ENCODE measurements at places on chromosomes 4 and X. TPM values are rescaled to one million over a fixed set of nuclear protein-coding genes. Genes with fewer than 3 reads are reported as not detected.

FTHL17 gene
- polyA plus RNA-seq, result not detected

DNA sequence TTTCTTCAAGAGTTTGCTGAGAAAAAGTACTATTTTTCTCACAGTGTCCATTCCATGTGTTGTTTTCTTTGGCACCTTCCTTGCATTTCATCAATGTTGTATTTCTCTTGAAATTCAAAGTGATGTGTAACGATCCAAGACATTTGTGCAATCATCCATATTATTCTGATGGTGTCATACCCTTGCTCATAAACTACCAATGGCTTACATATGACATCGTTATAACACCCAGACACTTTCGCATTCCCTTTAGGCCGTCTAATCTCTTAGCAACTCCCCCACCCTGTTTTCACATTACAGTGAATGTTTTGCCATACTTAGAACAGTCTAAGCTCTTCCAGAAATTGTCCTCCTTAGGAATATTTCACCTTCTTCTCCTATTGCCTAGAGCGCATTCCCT is 1779.0 kb downstream of the PCDH7 start:
- peak; percentile 42 for DNase-seq

DNA sequence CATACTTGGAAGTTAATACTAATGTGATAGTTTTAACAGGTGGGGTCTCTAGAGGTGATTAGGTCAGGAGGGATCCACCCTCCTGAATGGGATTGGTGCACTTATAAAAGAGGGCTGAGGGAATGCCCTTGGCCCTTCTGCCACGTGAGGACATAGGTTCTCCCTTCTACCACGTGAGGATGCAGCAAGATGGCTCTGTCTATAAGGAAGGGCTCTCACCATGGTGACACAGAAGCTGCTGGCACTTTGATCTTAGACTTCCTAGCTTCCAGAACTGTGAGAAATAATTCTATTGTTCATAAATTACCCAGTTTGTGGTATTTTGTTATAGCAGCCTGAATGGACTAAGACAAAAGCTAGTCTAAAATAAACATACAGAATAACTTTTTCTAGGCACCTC is 1.0 kb downstream of the AADAT start:
- no peak for DNase-seq

GRCh38 chr4:95715830-95716229 is 124.1 kb upstream of the PDHA2 start:
- DNase-seq, result no peak

- no peak for DNase-seq
Observed at GRCh38 chr4:98528882-98529281, 129.5 kb downstream of the TSPAN5 start.
